ENCODE measurements at places on chromosomes 13 and 19.

- no peak overlapping the region for H3K4me3 ChIP-seq
- H3K27ac ChIP-seq: no peak overlapping the region
- H3K27me3 ChIP-seq: no peaks in the 10 kb centered on the region
- no peaks in the 10 kb centered on the region for H3K36me3 ChIP-seq
Observed at GRCh38 chr13:59000770-59001169, 1163.0 kb downstream of the DIAPH3 start.

- no peak for DNase-seq
- no peak overlapping the region for H3K4me3 ChIP-seq
- peaks cover 62% of the 10 kb centered on the region for H3K4me1 ChIP-seq
- H3K36me3 ChIP-seq: no peaks in the 10 kb centered on the region
- no peak overlapping the region for H3K27ac ChIP-seq
- no peaks in the 10 kb centered on the region for H3K27me3 ChIP-seq
Observed at GRCh38 chr19:55252760-55253663, 5.8 kb downstream of the PPP6R1 start.

- H3K4me3 ChIP-seq: no peak overlapping the region
- no peak overlapping the region for H3K27ac ChIP-seq
- H3K4me1 ChIP-seq: no peaks in the 10 kb centered on the region
- no peak for DNase-seq
Observed at GRCh38 chr13:57825066-57825465, 193.5 kb downstream of the PCDH17 start.

DNA sequence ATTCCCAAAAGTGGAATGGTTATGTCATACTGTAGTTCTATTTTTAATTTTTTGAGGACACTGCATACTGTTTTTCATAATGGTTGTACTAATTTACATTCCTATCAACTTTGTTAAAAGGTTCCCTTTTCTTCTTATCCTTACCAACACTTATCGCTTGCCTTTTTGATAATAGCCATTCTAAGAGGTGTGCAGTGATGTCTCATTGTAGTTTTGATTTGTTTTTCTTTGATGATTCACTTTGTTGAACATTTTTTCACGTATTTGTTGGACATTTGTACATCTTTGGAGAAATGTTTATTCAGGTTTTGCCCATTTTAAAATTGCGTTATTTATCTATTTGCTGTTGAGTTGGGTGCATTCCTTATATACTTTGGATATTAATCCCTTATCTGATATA is 188.8 kb upstream of the SPRY2 start:
- H3K27ac ChIP-seq: no peak overlapping the region
- peak; percentile 41 for DNase-seq
- H3K27me3 ChIP-seq: no peaks in the 10 kb centered on the region
- no peaks in the 10 kb centered on the region for H3K36me3 ChIP-seq
- H3K4me1 ChIP-seq: no peaks in the 10 kb centered on the region
- no peak overlapping the region for H3K4me3 ChIP-seq

GRCh38 chr19:30565636-30566035 is 193.5 kb downstream of the ZNF536 start:
- H3K27me3 ChIP-seq: peaks cover 68% of the 10 kb centered on the region
- H3K4me3 ChIP-seq: no peak overlapping the region
- no peak for DNase-seq
- H3K4me1 ChIP-seq: no peaks in the 10 kb centered on the region
- no peaks in the 10 kb centered on the region for H3K36me3 ChIP-seq
- no peak overlapping the region for H3K27ac ChIP-seq

DNA sequence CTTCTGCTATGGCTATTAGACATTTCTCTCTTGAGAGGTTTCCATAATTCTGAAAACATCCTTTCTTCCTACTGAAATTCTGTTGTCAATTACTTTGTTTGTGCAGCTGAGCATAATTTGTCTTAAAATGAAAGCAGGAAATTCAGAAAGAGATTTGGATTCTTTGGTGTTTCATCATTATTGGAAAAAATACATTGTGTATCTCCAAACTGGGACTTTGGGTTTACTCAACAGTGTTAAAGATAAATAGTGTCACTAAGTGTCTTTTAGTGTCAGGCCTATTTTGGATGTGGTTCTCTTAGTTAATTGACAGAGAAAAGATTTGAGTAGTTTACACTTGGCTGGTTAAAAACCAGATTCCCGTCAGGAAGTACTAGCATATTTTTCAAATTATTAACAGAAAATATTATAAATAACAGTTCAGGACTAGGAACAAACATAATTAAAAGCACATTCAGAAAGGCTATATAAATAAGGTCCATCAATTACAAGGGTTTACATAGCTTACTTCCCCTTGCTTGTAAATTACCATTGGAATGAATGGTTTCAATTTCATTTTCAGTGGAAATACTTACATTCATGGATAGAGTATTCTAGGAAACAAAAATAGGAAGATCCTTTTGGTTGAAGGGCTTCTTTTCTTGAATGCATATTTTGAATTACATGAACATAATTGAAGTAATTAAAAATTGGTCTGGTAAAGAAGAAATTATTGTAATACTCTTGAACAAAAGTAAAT is 483.1 kb downstream of the GPC6 start:
- H3K27me3 ChIP-seq: no peaks in the 10 kb centered on the region
- no peak overlapping the region for H3K27ac ChIP-seq

GRCh38 chr13:76708138-76708688 is 178.0 kb downstream of the KCTD12 start:
- H3K27me3 ChIP-seq: no peaks in the 10 kb centered on the region
- no peak overlapping the region for H3K4me3 ChIP-seq

- no peaks in the 10 kb centered on the region for H3K4me1 ChIP-seq
- H3K36me3 ChIP-seq: no peaks in the 10 kb centered on the region
- no peaks in the 10 kb centered on the region for H3K27me3 ChIP-seq
- no peak overlapping the region for H3K4me3 ChIP-seq
Observed at GRCh38 chr19:58569191-58569942, 3.8 kb downstream of the MZF1 start.

DNA sequence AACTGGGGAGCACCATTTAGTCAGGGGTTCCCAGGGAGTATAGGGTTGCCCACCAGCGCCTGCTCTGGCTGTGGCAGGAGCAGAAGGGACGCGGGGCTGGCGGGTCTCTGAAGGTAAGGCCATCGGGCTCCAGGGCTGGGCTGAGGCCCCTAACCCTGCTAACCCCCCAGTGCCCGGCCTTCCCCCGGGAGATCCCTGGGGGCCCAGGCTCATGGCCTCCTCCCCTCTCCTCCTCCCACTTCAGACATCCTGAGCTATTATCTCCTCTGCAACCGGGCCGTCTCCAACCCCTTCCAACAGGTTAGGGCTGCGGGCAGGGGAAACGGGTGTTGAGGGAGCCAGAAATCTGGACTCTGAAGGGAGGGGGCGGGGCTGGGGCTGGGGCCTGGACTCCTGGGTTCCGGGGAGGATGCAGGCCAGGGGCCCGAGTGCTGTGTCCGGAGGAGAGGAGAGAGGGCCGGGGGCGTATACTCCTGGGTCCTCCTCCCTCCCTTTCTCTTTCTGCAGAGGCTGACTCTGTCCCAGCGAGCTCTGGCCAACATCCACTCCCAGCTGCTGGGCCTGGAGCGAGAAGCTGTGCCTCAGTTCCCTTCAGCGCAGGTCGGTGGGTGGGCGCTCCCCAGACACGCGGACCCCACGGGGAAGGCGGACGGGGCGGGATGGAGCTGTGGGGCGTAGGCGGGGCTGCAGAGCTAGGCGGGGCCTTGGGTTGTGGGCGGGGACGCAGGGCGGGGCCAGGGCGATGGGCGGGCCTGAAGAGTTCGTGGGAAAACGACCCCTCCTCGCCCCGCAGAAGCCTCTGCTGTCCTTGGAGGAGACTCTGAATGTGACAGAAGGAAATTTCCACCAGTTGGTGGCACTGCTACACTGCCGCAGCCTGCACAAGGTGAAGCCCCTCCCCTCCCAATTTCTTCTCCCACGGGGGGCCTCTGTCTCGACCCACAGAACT is 15.3 kb downstream of the TTYH1 start:
- peaks cover 58% of the 10 kb centered on the region for H3K4me1 ChIP-seq
- H3K4me3 ChIP-seq: peak overlapping the region; percentile 59
- no peaks in the 10 kb centered on the region for H3K27me3 ChIP-seq
- peak; percentile 85 for DNase-seq

GRCh38 chr13:102556806-102557205 is 40.0 kb upstream of the TPP2 start:
- no peak for DNase-seq
- H3K4me3 ChIP-seq: no peak overlapping the region
- no peak overlapping the region for H3K27ac ChIP-seq

DNA sequence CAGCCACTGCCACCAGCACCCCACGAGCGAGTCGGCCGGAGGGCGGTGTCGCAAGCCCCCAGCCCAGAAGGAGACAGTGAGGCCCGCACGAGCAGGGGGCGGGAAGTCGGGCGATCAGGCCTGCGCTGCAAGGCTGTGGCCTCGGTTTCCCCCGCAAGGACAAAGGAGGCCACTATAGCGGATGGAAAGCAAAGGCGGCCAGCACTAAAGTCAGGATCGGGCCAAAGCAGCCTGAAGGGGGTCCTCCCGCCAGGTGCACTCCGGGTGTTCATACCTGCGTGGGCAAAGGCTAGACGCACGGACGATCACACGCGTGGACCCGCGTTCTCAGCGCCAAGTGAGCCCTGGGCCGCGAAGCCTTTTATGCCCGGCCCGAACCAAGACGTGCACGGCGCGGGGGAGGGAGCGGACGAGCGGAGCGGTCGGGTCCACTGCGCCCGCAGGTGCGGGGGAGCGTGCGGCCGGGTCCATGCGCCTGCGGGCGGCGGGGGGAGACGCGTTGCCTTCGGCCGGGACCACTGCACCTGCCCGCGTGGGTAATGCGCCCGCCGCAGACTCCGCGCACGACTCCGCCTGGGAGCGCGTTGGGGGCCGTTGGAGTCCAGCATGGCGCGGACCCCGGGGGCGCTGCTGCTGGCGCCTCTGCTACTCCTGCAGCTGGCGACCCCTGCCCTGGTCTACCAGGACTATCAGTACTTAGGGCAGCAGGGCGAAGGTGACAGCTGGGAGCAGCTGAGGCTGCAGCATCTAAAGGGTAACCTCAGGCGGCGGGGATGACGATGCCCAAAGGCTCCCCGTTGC is at the start of the genes PRDX2 and THSD8:
Gene PRDX2, minus strand, starts transcription at position 335 of the 801 bp plus-strand sequence. CDS start 539 bp downstream, outside the sequence.
Gene THSD8, plus strand, starts transcription at position 604 of the 801 bp plus-strand sequence. Its CDS starts 3 bp downstream, at position 607.
- peak; percentile 81 for DNase-seq
- peaks cover 22% of the 10 kb centered on the region for H3K4me1 ChIP-seq
- H3K4me3 ChIP-seq: peak within 1 kb of the TSS; percentile 89

- peaks cover 31% of the 10 kb centered on the region for H3K36me3 ChIP-seq
- DNase-seq: no peak
- no peaks in the 10 kb centered on the region for H3K27me3 ChIP-seq
- no peaks in the 10 kb centered on the region for H3K4me1 ChIP-seq
- no peak overlapping the region for H3K27ac ChIP-seq
Observed at GRCh38 chr19:52533901-52534300, 6.4 kb downstream of the ZNF808 start.

DNA sequence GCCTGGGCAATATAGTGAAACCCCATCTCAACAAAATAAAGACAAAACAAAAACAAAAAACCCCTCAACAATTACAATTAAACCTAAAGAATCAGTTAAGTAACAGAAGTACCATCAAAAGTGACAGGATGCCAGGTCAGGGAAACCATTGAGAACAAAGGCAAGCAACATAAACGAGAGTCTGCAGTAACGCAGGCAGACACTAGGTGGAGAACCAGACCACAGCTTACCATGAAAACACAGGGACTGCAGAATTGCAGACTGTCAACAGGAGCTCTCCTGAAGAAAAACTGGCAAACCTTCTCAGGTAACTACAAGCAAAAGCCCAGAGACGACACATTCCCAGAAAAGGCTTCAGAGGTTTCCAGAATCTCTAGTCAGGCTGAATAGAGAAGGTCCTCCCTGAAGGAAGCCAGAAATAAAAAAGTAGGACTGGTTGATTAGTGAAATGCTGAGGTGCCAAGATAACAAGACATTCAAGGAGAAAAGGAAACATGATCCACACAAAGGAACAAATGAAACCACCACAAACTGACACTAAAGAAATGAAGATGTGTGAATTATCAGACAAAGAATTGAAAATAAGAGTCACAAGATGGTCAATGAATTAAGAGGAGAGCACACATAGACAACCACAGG is 2.2 kb upstream of the ZNF665 start:
- H3K4me1 ChIP-seq: peaks cover 8% of the 10 kb centered on the region
- H3K36me3 ChIP-seq: peaks cover 20% of the 10 kb centered on the region
- H3K27ac ChIP-seq: no peak overlapping the region
- peak; percentile 74 for DNase-seq

DNA sequence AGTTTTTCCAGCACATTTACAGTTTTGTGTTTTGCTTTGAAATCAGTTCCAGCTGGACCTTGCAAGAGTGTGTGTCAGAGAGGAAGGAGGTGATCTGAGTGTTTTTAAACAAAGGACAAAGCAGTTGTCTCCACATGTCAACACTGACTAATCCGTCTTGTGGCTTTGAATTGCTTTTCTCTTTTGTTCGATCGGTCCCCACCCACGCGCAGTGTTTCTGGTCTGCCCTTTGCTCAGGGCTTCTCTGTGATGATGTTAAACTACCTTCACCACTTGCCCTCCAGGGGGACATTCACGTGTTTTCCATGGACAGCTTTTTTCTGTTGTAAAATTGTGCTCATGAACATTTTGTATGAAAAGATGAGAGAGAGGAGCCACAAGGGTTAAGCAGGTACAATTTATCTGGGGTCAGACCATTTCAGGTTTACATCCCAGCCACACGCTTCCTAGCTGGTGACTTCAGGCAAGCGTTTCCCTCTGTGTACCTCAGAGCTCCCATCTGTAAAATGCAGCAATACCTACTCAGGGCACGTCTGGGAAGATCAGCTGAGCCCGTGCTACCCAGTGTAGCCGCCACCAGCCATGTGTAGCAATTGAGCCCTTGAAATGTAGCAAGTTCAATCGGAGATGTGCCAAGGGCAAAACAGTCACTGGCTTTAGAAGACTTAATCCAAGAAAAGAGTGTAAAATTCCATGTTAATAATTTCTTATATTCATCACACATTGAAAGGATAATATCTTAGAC is 13.5 kb upstream of the PLA2G4C start:
- H3K4me1 ChIP-seq: no peaks in the 10 kb centered on the region
- DNase-seq: peak; percentile 37
- H3K4me3 ChIP-seq: no peak overlapping the region
- H3K36me3 ChIP-seq: peaks cover 16% of the 10 kb centered on the region
- H3K27me3 ChIP-seq: no peaks in the 10 kb centered on the region

DNA sequence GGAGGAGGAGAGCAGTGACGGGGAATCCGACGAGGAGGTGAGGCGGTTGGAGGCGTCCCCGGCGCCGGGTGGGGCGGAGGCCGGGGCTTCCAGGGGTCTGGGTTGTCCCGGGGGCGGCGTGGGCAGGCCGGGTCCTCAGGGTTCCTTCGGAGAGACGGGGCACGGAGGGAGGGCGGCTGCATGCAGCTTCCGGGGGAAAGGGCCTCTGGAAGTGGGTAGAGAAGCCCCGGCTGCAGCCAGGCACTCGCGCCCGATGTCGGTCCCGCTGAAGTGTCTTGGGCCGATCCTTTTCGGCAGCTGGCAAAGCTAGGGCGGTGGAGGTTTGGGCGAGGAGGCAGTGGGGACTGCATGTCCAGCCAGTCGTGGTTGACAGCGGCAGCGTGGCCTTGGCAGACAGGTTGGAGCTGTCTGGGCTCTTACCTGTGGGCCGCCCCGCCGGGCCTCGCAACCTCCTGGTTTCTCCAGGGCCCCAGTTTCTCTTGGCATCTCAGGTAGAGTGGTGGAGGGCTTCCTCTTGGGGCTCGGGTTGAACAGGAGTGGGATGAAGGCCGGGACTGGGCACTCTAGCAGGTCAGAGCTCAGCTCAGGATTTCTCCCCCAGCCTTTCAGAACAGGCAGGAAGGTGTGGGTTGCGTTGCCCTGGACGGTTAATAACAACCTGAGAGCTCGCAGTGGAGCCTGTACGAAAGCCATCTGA is 690 bp downstream of the KMT2B start:
- DNase-seq: peak; percentile 29
- H3K4me1 ChIP-seq: peaks cover 20% of the 10 kb centered on the region
- no peaks in the 10 kb centered on the region for H3K27me3 ChIP-seq
- H3K36me3 ChIP-seq: no peaks in the 10 kb centered on the region
- peak overlapping the region; percentile 79 for H3K4me3 ChIP-seq

GRCh38 chr19:46722004-46722380 is 5.1 kb upstream of the PRKD2 start:
- H3K27me3 ChIP-seq: no peaks in the 10 kb centered on the region
- no peak for DNase-seq
- no peak overlapping the region for H3K27ac ChIP-seq
- peaks cover 8% of the 10 kb centered on the region for H3K4me1 ChIP-seq

All from PC-9 (cell line).